Activated CD4-positive, alpha-beta memory T cell treated with anti-CD3 and anti-CD28 coated beads for 36 hours (primary cell): ENCODE measurements at places on chromosomes 6 and 20. TPM values are rescaled to one million over a fixed set of nuclear protein-coding genes. Genes with fewer than 3 reads are reported as not detected.

Gene PI16
- total RNA-seq: 1.1 TPM

DNA sequence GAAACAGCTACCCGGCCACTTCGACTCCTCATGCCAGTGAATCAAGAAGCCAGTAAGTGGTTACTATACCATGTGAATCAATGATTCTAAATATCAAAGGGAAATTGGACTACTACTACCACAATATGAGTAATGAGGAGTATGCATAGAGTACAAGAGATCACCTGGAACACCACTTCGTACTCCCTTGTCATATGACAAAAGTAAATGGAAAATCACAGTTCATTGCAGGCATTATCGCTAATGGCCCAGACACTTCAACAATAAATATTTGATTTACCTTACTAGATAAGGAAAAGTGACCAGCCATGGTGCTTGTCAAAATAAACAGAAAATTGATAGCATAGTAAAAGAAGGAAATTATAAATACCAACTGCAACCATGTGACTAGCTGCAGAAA, 73.1 kb downstream of the BMP5 start:
- no peaks in the 10 kb centered on the region for H3K27me3 ChIP-seq
- H3K4me1 ChIP-seq: no peaks in the 10 kb centered on the region
- no peak for DNase-seq
- H3K27ac ChIP-seq: no peak overlapping the region
- no peaks in the 10 kb centered on the region for H3K36me3 ChIP-seq

DNA sequence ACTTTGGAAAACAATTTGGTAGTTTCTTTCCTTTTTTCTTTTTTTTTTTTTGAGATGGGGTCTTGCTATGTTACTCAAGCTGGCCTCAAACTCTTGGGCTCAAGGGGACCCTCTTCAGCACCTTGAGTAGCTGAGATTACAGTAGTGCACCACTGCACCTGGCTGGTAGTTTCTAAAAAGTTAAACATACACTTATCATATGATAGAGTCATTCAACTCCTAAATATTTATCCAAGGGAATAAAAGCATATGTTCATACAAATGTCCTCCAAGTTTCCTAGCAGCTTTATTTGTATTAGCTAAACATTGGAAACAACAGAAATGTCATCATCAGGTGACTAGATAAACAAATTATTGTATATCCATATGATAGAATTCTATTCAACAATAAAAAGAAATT, 213.9 kb downstream of the LRFN2 start:
- DNase-seq: no peak
- no peak overlapping the region for H3K27ac ChIP-seq
- H3K36me3 ChIP-seq: no peaks in the 10 kb centered on the region
- H3K4me3 ChIP-seq: no peak overlapping the region

DNA sequence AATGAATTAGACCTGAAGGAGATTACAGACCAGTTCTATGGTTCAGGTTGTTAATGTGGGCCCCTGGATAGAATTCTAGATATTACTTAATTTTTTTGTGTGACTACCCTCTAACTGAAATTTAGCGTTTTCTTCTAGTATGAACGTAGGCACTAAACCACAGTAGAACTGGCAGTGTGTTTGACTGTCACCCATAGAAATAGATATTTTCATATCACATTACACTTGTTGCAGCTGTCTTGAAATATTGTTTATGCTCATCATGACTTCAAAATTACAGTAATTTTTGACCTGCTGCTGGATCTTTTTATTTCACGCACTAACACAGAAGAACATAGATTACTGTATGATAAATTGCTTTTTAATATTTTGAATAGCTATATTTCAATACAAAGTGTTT, 31.6 kb downstream of the E2F3 start:
- no peak overlapping the region for H3K4me3 ChIP-seq
- no peak overlapping the region for H3K27ac ChIP-seq
- peaks cover 28% of the 10 kb centered on the region for H3K36me3 ChIP-seq
- no peak for DNase-seq
- no peaks in the 10 kb centered on the region for H3K4me1 ChIP-seq

DNA sequence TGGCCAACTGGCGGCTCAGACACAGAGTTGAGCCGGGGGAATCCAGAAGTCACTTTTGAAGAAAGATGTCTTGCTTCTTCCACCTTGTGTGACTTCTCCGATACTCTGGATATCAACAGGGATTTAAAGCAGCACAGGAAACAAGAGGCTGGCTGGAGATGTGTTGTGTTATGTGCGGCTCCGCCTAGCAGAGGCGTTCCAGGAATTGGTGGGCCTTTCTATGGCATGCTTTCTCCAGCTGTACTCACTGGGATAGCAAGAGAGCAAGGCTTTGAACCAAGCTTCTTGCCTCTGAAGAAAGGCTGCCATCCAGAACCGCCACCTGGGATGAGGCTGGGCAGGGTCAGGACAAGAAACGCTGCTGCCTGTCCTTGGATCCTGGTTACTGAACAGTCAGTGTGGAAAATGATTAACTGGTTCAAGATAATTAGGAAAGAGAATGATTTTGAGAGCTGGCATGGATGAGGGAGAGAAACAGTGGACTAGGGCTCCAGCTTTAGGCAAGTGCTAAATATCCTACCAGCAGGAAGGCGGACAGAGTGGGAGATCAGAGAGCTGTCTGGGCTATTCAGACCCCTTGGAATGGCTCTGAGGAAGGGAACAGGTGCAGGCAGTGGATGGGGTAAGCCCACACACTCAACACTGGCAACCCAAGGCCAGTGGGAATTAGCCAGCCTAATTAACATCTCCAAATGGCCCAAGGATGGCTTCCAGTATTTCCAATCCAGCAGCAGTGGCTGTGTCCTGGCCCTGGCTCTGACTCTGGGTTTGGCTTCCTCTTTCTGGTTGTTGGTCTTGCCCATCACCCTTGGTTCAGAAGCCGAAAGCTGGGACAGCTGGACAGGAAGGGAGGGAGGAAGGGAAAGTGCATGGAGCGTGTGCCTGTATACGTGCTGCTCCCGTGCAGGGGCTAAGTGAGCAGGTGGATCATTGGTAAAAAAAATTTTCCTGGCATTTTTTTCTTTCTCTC, 31.9 kb downstream of the INSM1 start:
- no peak overlapping the region for H3K4me3 ChIP-seq
- H3K27me3 ChIP-seq: no peaks in the 10 kb centered on the region
- H3K4me1 ChIP-seq: no peaks in the 10 kb centered on the region
